ENCODE measurements at places on chromosomes 6 and 20.

GRCh38 chr6:125558907-125559306 lies 190.5 kb upstream of the HEY2 start:
- DNase-seq: no peak

- DNase-seq: no peak
Measured at GRCh38 chr20:48923149-48923718, 1.7 kb downstream of the ARFGEF2 start.

DNA sequence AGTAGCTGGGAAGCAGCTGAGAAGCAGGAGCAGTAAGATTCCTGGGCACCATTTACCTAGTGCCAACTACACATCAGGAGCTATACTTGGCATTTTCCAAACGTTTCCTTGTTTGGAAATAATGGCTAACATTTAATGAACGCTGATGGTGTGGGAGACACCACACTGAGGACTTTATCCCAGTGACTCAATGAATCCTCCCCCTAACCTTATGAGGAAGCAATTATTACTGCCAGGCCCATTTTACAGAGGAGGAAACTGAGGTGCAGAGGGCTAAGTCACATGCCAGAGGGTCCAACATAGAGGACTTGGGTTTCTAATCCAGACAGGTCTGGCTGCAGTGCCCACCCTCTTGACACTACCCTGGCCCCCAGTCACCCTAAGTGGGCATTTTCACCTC lies 6.1 kb downstream of the PTGIS start:
- DNase-seq: no peak

DNA sequence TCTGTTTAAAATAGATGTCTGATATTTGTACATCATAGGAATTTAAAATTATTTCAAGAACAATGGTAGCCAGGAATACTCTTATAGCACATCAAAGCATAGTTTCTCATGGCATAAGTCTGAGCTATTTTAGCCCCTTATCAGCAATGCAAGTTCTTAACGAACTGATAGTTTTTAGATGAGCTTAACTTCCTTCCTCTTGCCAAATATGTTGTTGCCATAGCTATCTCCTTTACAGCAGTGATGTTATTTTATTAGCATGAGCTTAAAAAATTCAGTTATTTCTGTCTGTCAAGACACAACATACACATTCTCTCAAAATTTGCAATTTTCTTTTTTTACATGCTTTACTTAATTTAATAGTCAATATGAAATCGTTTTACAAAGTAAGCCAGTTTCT lies 867.2 kb downstream of the PHF3 start:
- DNase-seq: no peak

GRCh38 chr6:7188492-7188891 lies 80.7 kb downstream of the RREB1 start:
- no peak for DNase-seq

DNA sequence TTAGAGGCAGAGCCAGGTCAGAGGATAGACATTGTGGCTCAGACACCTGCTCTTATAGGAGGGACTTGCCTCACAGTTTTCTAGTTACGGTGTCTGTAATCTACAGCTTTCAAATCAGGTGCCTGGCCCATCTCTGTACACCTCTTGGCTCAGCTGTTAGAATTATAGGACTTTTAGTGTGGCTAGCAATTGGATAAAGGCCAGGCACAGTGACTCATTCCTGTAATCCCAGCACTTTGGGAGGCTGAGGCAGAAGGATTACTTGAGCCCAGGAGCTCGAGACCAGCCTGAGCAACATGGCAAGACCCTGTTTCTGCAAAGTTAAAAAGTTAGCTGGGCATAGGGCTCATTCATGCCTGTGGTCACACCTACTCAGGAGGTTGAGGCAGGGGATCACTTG lies 20.0 kb downstream of the BRPF3 start:
- no peak for DNase-seq

DNA sequence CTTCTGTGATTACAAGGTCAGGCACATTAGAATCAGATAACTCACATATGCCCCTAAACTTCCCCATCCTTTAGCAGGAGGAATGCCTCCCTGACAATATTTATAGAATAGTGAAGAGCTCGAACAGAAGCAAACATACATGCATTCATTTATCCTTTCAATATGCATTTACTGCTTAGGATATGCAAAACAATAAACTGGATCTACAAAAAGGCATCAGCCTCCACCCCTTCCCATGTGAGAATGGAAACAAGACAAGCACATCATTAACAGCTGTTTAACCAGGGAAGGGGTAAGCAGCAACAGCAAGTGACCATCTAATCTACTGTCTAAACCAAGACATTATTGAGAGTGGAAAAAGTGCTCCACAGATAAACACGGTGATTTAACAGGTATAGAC lies 107.6 kb downstream of the MBOAT1 start:
- DNase-seq: no peak

GRCh38 chr6:16430391-16431089 lies 192.2 kb downstream of the GMPR start:
- no peak for DNase-seq

DNA sequence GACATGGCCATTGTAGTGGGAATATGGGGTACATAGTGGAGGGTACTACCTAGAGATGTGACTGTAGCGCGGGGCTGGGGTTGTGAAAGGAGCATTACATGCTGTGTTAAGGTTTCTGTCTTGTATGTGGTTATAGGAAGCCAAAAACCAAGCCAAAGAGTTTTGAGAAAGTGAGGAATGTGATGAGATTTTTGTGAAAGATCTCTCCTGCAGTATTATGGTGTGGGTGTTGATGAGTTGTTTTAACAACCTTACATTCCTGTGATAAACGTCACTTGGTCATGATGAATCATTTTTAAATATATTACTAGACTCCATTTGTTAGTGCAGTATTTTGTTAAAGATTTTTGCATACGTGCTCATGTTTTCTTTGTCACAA lies 48.9 kb downstream of the ZFAND3 start:
- DNase-seq: no peak

DNA sequence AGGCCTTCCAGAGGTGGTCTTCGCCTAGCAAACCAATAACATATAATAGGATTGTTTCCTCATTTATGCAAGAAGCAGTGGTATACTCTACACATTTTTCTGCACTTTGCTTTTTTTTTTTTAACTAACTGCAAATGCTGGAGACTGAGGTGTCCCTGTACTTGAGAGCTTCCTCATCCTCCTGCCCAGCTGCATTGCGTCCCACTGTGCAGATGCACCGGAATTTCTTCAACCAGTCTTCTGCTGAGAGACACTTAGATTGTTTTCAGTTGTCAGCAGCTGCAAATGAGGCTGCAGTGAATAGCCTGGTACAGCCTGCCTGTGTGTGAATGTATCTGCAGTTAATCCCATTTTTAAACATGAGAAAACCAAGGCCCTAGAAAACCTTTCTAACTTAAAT lies 11.5 kb downstream of the FGD2 start:
- DNase-seq: no peak

- no peak for DNase-seq
Measured at GRCh38 chr6:119333707-119334295, 15.8 kb downstream of the MAN1A1 start.

DNA sequence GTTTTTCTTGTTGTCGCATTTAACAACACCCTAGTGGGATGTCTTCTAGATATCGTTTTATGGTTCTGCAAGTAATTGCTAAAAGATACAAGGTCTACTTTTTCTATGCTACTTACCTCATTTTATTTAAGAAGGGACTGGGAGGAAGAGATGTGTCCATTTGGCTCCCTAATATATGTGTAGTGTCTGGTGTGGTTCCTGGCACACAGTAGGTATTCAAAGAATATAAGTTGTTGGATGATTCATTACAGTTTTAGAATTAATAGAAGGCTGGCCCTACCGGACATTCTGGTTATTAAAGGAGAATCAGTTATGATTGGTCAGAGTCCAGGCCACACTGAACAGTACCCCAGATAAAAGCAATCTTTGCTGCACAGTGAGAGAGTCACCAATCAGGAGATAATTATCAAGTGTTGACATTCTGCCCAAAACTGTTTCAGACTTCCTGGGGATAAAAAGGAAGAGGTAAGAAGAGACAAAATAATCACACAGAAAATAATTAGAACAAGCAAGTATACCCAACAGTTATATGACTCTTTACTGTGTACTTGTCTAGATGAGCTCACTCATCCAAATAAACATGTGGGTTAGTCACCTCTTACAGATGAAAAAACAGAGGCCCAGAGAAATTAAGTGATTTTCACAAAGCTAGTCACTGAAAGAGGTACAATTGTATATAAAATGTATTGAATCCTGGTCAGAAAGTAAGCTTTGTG lies 7.0 kb downstream of the TMEM244 start:
- DNase-seq: no peak

DNA sequence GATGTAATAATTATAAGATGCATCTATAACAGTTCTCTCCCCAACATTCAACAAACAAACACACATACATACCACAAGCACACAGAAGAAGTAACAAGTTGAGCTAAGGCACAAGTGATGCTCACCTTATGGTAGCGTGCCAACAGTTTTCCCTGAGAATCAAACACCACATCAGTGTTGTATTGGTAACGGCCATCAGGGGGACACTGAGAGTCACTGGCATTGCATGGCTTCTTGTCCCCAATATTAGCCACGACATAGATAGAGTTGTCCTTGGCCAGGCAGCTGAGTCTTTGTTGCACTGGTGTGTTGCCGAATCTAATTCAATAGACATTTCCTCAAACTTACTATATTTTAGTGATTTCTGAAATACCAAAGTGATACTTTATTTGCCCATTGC lies 14.8 kb upstream of the VNN1 start:
- no peak for DNase-seq

DNA sequence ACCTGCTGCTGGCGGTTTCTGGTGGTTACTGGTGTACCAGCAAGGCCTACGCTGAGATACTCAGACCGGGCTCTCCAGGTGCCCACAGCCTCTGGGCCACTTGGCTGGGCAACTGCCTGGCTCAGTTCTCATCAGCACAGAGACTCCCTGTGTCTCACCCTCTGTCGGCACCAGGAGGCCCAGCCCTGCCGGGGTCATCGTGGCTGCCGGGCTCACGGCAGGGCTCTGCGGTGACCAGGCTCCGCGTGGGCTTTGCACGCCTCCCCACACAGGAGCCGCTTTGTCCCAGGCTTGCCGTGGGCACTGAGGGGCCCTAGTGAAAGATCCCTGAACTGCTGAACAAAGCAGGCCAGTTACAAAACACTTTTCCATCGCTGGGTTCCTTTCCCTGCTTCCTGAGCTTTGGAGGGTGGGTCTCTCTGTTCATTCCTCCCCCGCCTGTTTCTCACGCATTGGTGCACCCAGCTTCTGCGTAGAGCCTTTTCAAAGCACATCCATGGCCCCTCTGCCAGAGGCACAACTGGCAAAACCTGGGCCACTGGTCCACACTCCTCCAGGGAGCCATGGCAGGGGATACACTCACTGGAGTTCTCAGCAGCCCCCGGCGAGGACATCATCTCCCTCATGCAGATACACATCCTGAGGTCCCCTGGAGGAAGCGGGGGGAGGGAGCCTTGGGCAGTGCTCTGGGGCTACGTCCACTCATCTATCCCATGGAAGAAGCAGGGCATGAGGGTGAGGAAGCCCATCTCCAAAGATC lies 117.0 kb downstream of the NFATC2 start:
- no peak for DNase-seq

DNA sequence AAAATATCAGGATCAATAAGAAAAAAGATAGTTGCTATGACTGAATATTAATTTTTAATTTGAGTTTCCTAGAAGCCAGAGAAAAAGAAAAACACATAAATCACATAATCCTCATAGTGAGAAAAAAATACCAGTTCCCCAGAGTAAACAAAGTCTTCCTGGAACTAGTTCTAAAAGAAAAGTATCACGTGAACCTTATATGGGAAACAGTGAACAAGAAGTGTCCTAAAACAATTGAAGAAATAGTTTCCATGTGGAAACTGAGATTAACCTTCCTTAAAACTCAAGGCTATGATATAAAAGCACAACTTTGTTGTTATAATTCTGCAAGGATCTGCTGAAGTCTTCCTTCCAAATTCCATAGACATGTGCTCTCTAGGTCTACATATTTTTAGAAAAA lies 50.6 kb downstream of the RCAN2 start:
- DNase-seq: no peak

GRCh38 chr6:44645276-44645675 lies 257.8 kb downstream of the CDC5L start:
- no peak for DNase-seq

GRCh38 chr6:158512809-158513208 lies 47.1 kb upstream of the TMEM181 start:
- DNase-seq: no peak

GRCh38 chr6:40720375-40720748 lies 133.2 kb upstream of the LRFN2 start:
- no peak for DNase-seq

GRCh38 chr6:161198176-161198575 lies 75.7 kb downstream of the AGPAT4 start:
- DNase-seq: no peak

GRCh38 chr6:134819863-134820800 lies 129.8 kb downstream of the ALDH8A1 start:
- DNase-seq: no peak

- no peak for DNase-seq
Measured at GRCh38 chr20:2705931-2706645, 13.5 kb downstream of the EBF4 start.

- no peak for DNase-seq
Measured at GRCh38 chr6:152160346-152160745, 352.9 kb downstream of the ESR1 start.

- DNase-seq: no peak
Measured at GRCh38 chr6:122666418-122666817, 56.2 kb downstream of the PKIB start.

DNA sequence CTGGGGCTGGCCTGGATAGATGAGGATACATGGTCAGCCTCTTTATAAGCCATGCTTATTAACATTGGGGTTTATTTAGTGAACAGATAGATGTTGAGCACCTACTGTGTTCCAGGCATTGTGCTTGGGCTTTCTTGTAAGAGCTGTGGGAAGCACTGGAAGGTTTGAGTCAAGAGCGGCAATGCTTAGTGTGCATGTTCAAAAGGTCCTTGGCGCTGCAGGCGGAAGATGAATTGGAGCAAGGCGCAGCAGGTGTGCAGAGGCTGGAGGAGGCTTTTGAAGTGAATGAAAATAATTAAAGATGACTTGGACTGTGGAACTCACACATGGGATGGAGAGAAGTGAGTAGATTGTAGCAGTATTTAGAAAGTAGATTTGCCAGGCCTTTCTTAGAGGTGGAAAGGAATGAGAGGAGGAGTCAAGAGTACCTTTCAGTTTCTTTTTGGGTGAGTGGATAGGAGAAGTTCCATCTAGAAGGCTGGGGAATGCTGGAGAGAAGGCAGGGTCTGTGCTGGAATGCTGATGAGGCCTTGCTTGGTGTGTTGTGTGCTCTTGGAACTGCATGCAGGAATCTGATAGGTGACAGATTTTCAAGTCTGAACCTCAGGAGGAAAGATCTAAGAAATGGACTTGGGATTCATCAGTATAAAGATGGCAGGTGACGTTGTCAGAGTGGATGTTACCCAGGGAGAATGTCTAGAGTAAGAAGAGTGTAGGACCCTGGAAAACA lies 26.4 kb downstream of the SNX9 start:
- no peak for DNase-seq

DNA sequence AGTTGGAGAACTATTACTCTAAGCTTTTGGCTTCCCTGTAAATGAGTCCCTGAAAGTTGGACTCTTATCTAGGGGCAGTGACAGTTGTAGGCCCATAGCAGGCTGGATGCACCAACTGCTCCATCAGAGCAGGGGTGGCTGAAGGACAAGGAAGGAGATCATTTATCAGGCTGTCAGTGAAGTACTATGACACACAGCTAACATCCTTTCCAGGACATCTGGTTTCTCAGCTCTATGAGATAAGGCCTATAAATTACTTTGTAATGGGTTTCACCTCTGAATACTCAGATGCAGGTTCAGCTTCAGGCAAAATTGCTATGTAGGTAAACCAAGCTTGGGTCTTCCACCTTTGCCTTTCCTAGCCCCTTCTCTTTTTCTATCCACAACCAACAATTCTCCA lies 468.5 kb downstream of the KIF16B start:
- no peak for DNase-seq

- DNase-seq: no peak
Measured at GRCh38 chr6:475314-475713, 83.8 kb downstream of the IRF4 start.
